ENCODE measurements at places on chromosomes 13 and 19. TPM values are rescaled to one million over a fixed set of nuclear protein-coding genes. Genes with fewer than 3 reads are reported as not detected.

DNA sequence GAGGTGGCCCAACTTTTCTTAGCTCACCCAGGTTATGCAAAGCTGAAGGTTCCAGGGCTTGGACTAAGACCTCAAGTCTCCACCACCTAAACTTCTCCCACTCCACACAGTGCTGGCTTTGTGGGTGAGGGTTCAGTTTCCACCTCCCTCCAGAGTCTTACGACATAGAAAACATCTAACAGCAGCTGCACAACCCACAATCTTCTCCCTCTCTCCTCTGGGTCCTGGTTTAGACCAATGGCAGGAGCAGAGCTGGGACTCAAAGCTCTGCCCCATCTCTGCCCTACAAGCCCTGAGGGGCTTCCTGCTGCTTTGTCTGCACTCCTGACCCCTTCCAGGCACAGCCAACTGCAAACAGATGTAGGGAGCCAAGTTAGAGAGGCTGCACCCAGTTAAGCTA is 16.0 kb downstream of the IRGC start:
- DNase-seq: no peak

DNA sequence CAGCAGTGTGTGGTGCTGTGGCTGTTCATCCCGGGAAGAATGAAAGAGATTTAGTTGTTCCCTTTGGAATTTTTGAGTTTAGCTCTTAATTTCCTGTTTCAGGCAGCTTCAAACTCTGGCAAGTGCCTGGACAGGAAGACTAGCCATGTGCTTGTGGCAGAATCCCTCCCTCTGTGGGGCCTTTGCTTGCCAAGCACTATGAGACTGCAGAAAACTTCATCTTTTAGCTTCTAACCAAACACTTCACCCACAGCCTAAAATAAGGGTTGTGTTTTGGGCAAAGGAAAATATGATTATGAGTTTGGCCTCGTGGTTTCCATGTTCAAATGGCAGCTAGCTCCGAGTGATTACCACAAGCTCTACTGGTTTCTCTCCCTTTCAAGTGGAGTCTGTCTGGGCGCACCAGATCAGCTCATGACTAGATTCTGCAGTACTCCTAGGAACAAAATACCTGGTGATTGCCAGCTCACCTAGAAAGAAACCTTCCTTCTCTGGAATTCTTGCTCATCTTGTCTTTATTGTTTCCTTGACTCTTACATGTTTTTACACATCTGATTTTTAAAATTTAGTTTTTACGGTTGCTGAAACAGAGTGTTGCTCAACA is 707.5 kb downstream of the SLITRK6 start:
- DNase-seq: no peak

DNA sequence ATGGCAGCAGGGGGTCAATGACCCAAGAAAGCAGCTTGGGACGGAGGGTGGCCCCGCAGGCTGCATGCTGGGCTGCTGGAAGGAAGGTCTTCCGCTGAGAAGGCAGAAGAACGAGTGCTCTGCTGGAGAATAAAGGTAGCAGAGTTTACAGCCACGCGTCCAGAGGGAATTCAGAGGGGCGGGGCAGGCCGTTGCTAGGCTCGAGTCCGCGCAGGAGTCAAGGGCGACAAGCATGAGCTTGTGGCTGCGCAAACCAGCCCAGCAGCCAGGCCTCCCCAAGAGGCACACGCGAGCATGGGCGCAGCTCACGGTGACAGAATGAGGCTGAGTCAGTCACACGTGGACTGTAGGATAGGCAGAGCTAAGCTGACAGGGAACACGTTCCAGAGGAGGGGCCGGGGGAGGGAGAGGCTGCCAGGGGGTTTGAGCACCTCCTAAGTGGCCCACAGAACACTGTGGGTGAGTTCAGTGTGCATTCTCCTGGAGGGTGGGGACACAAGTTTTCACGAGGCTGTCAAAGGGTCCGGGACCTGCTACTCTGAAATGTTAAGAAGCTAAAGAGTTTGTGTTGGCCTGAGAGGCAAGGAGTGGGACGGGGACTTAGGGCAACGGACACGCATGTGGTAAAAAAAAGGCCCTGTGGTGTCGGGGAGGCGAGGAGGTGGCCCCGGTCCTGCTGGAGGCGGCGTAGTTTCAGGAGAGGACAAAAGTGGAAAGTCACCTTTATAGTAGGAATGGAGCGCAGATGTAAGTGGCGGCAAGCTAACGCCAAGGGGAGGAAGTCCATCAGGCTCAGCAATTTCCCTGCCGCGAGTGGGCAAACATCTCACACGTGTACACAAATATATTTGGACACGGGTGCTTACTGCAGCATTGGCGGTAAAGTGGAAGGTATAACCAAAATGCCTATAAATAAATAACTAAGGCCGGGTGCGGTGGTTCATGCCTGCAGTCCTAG is 17.7 kb downstream of the RFX2 start:
- no peak for DNase-seq

The FCAR gene
- total RNA-seq: not detected

The KIR3DL2 gene
- total RNA-seq: 0.14 TPM
